ENCODE measurements at places on chromosomes 16 and 17.

GRCh38 chr17:31807846-31808245 is 51.2 kb downstream of the COPRS start:
- no peak for DNase-seq

DNA sequence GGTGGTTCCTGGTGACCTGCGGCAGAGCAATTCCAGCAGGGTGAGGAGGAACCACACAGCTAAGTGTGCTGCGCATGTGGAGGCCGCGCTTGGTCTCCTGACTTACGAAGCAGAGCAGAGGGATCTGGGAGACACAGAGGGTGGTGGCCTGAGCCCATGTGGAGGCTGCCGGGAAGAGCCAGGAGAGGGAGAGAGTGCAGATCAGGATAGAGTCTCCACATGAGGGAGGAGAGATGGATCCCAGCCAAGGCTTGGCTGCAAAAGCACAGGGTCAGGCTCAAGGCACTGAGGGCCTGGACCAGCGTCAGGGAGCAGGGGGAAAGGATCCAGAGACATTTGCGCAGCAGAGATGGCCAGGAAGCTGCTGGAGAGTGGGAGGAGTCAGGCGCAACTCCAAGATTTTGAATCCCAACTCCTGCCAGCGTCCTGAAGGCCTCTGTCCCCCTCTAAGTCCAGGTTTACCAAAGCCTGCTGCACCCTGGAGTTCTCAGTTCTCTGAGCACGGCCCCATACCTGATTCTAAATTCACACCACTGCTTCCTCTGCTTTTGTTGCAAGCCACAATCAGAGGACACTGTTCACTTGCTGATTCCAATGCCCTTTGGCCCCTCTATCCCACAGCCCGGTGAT is 11.3 kb upstream of the MLLT6 start:
- no peak for DNase-seq

DNA sequence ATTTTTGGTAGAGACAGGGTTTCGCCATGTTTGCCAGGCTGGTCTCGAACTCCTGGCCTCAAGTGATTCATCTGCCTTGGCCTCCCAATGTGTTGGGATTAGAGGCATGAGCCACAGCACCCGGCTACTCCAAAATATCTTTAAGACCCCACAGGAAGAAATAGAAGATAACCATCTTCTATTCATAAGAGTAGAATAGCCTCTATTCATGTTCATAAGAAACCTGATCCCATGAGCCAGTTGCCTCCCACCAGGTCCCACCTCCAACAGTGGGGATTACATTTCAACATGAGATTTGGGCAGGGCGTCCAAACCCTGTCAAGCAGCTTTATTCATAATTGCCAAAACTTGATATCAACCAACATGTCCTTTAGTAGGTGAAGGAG is 13.9 kb upstream of the TMC7 start:
- DNase-seq = no peak

- DNase-seq = peak; percentile 14
Measured at GRCh38 chr17:8226536-8227237, 16.3 kb upstream of the AURKB start.

DNA sequence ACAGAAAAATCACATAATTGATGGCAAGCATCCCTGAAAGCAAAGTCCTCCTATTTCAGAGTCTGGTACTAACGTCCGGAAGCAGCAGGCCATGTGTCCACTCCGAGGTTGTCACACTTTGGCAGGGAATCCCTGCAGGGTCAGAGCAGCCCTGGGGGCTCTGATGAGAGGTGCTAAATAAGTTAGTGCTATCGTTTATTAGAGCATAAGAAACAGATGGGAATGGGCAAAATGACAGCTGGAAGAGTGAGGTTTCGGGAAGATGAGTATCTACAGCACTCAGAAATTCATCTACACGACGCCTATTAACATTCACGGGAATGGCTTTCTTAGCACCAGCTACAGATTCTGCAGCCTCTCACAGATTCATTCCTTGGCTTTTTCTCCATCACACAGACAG is 465.4 kb upstream of the PSMD7 start:
- no peak for DNase-seq

GRCh38 chr16:67926181-67926750 is 5.4 kb downstream of the CTRL start:
- no peak for DNase-seq

DNA sequence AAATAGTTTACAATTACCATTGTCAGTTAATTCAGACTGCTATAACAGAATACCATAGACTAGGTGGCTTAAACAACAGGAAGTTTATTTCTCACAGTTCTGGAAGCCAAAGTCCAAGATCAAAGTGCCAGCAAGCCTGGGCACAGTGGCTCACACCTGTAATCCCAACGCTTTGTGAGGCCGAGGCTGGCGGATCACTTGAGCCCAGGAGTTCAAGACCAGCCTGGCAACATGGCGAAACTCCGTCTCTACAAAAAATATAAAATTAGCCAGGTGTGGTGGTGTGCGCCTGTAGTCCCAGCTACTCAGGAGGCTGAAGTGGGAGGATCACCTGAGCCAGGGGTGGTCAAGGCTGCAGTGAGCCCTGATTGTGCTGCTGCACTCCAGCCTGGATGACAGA is 71.3 kb upstream of the TBX2 start:
- DNase-seq = no peak
